GM23338 (cell line): ENCODE measurements at places on chromosomes 7 and 10. TPM values are rescaled to one million over a fixed set of nuclear protein-coding genes. Genes with fewer than 3 reads are reported as not detected.

DNA sequence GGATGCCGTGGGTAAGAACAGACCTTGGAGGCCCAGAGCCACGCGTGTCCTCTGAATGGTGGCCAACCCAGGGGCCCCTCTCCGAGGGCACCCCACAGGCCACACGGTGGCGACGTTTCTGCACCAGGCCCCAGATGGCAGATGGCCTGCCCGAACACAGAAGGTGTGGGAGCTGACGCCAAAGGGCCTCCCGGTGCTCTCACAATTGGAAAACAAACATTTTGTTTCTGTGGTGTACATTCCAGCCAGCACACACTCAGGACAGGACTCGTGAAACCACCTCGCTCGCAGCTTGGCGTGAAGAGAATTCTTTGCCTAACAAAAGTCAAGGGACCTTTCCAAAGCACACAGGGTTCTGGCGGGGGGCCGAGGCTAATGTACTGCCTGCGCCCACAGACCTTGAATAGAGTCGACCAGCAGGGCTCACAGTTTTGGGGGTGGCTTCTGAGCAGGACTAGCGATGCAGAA, 112.1 kb downstream of the FAM53B start:
- peak; percentile 65 for DNase-seq

- peak; percentile 61 for DNase-seq
These were observed 2.8 kb downstream of the AGAP3 start for GRCh38 chr7:151088856-151089699.

DNA sequence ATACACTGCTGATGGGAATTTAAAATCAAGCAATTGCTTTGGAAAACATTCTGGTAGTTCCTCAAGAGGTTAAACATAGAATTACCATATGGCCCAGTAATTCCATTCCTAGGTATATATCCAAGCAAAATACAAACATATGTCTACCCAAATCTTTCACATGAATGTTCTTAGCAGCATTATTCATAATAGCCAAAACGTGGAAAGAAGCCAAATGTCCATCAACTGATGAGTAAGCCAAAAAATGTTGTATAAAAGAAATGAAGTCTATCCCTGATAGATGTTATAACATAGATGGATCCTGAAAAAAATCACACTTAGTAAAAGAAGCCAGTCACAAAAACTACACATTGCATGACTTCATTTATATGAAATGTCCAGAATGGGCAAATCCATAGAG, 893.0 kb downstream of the SORCS3 start:
- no peak for DNase-seq

Gene NPC1L1
- not detected in 2 replicates for total RNA-seq

- DNase-seq, result peak; percentile 69
These were observed 937 bp upstream of the COBL start for GRCh38 chr7:51317582-51317910.

DNA sequence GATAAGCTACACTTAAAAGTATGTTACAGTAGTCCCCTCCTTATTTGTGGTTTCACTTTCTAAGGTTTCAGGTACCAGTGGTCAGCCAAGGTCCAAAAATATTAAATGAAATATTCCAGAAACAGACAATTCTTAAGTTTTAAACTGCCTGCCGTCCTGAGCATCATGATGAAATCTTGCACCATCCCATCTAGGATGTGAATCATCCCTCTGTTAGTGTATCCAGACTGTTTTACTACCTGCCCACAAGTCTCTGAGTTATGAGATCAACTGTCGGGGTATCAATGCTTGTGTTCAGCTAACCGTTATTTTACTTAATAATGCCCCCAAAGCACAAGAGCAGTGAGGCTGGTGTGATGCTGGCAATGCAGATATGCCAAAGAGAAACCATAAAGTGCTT, 11.4 kb downstream of the KDM7A start:
- no peak for DNase-seq

Gene MMP21
- not detected in 2 replicates for total RNA-seq
